ENCODE measurements at places on chromosomes 3 and 15. TPM values are rescaled to one million over a fixed set of nuclear protein-coding genes. Genes with fewer than 3 reads are reported as not detected.
A peak's percentile ranks its signal among the peaks of the same experiment; 100 is the strongest.

EFL1 gene
- total RNA-seq = 14.7 TPM

- H3K4me1 ChIP-seq = no peaks in the 10 kb centered on the region
- H3K27ac ChIP-seq = no peak overlapping the region
- H3K27me3 ChIP-seq = no peaks in the 10 kb centered on the region
Measured at GRCh38 chr3:167095976-167096375, 284.1 kb downstream of the ZBBX start.

DNA sequence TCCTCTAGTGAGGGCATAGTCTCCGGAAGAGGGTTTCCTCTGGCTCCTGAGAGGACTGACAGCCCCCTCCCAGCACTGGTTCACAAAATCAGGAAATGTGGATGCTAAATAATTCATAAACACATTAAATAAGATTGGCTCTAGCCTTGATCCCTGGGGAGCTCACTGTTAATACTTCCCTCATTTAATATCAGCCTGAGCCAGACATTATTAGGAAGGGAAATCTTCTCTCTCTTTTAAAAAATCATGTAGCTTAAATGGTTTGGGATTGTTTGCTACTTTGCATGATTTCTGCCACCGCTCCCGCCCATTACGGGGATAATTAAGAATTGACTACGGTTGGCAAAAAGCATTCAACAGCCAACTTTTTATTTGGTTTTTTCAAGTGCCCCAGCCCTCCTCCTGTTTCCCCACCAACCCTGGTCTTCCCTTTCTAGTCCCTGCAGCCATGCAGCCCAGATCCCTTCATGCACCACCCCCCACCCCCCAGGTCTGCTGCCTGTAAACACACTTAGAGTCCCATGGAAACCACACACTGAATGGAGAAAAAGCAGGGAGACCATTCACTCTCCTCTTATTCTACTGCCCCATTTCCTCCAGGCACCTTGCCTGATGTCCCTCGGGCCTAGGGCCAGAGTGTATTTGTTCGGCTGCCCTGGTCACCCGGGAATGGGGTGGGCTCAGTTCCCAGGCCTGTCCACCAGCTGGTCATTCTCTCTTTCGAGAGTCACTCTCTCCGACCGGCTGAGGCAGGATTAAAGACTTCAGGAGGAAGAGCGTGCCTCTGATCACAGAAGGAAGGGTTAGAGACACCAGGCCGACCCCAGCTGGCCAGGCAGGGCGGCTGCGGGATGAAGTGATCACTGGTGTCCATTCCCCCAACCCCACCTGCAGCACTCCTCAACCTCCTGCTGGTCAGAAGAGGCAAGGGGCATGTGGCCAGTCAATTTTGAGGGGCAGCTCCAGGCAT lies 45.1 kb downstream of the SEMA5B start:
- H3K4me3 ChIP-seq = no peak overlapping the region
- H3K27me3 ChIP-seq = no peaks in the 10 kb centered on the region
- DNase-seq = no peak
- H3K4me1 ChIP-seq = peaks cover 9% of the 10 kb centered on the region

GRCh38 chr15:95068701-95069521 lies 837.5 kb downstream of the MCTP2 start:
- peaks cover 3% of the 10 kb centered on the region for H3K4me1 ChIP-seq
- DNase-seq = no peak
- no peak overlapping the region for H3K4me3 ChIP-seq
- no peaks in the 10 kb centered on the region for H3K36me3 ChIP-seq

DNA sequence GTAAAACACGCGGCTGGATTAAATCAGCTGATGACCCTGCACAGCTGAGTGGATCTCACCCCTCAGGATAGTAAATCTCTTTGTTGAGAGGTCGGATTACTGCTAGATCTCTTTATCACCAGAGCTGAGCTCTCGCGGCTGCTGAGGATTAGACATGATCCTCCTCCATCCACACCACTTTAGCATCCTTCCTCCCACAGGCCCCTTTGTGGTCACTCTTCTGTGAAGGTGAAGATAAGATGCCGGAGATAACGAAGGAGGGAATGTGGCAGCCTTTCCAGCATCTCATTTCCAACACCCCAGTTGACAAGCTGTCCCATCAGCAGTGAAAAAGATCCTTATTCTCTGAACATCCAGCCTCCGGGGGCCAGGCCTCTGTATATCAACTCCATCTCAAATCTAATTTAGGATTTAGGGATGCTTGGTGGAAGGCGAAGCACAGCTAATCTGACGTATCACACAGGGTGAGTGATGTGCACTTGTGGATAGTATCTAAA lies 47.5 kb upstream of the SELENOK start:
- no peaks in the 10 kb centered on the region for H3K4me1 ChIP-seq
- H3K4me3 ChIP-seq = no peak overlapping the region
- H3K27ac ChIP-seq = no peak overlapping the region
- no peaks in the 10 kb centered on the region for H3K36me3 ChIP-seq
- no peak for DNase-seq
- H3K27me3 ChIP-seq = no peaks in the 10 kb centered on the region

- H3K27me3 ChIP-seq = no peaks in the 10 kb centered on the region
- H3K4me1 ChIP-seq = no peaks in the 10 kb centered on the region
- H3K36me3 ChIP-seq = no peaks in the 10 kb centered on the region
- no peak overlapping the region for H3K4me3 ChIP-seq
Measured at GRCh38 chr3:159025733-159026132, 223.9 kb downstream of the MFSD1 start.

DNA sequence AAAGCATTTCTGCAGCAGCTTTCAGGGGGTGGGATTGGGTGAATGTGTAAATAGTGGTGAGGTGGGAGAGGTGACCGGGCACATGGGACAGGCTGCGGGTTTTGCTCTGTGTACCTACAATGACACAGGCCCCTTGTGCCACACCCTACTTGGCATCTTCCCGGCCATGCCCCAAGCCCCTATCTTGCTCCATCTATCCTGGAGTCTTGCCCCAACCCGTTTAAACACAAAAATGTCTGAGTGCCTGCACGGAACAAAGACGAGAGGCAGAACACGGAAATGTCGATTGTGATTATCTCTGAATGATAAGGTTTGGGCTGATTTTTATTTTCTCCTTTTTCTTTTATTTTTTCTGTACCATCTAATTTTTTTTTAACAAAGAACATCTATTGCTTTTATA lies 46.0 kb upstream of the SLC6A1 start:
- H3K27ac ChIP-seq = no peak overlapping the region
- H3K27me3 ChIP-seq = no peaks in the 10 kb centered on the region
- H3K4me3 ChIP-seq = no peak overlapping the region
- no peaks in the 10 kb centered on the region for H3K4me1 ChIP-seq
- H3K36me3 ChIP-seq = no peaks in the 10 kb centered on the region
- peak; percentile 38 for DNase-seq

GRCh38 chr3:142296507-142296906 lies 71.1 kb upstream of the GK5 start:
- H3K4me3 ChIP-seq = no peak overlapping the region
- no peaks in the 10 kb centered on the region for H3K4me1 ChIP-seq
- no peaks in the 10 kb centered on the region for H3K27me3 ChIP-seq
- DNase-seq = no peak
- no peak overlapping the region for H3K27ac ChIP-seq

PIGZ gene
- total RNA-seq = 2.7 TPM

CCR3 gene
- total RNA-seq = 0.29 TPM

TMEM158 gene
- total RNA-seq = 3.2 TPM

DNA sequence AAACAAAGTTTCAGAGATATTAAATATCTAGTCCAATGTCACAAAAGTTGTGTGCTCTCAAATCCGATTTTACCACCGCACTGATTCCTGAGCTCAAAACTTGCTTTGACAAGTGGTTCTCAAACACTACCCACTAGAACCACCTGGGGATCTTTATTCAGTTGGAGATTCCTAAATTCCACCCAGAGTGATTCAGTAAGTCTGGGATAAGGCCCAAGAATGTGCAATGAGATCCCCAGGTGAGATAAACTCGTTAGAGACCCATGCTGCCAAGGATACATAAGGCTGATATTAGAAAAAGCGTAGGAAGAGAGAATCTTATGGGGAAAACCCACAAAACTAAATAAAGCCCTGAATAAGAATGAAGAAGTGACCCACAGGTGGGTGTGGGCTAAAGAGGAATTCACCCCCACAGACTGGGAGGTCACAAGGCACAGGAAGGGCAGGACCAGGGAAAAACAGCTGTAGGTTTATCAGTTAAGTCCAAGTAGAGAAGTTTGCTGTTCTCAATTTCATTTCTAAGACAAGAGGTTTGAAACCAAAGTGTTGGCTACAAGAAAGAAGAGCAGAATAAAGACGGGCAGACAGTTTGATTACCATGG lies 11.5 kb upstream of the RPS17 start:
- H3K4me1 ChIP-seq = no peaks in the 10 kb centered on the region
- H3K27ac ChIP-seq = no peak overlapping the region
- peaks cover under 1% of the 10 kb centered on the region for H3K36me3 ChIP-seq
- H3K4me3 ChIP-seq = no peak overlapping the region
- H3K27me3 ChIP-seq = no peaks in the 10 kb centered on the region

TUSC7 gene
- total RNA-seq = not detected

- no peak for DNase-seq
- no peaks in the 10 kb centered on the region for H3K27me3 ChIP-seq
- no peaks in the 10 kb centered on the region for H3K36me3 ChIP-seq
- H3K4me1 ChIP-seq = no peaks in the 10 kb centered on the region
- no peak overlapping the region for H3K4me3 ChIP-seq
- H3K27ac ChIP-seq = no peak overlapping the region
Measured at GRCh38 chr3:171315101-171315500, 145.1 kb downstream of the TNIK start.

DNA sequence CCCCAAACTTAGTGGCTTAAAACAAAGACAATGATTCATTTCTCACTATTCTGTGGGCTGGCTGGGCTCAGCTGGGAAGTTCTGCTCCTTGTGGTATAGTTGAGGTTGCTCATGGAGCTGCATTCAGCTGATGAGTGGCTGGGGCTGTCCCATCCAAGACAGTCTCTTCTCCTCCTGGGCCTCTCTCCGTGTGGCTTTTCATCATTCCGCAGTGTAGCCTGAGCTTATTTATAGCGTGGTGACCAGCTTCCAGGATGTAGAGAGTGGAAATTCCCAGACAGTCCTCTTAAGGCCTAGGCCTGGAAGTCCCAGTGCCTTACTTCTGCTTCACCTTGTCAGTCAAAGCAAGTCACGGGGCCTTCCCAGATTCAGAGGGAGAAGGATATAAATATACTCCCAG lies 136.7 kb upstream of the DAZL start:
- no peak for DNase-seq
- H3K27ac ChIP-seq = peak overlapping the region; percentile 54
- no peak overlapping the region for H3K4me3 ChIP-seq
- no peaks in the 10 kb centered on the region for H3K4me1 ChIP-seq
- H3K27me3 ChIP-seq = no peaks in the 10 kb centered on the region

ZNF770 gene
- 25.5 TPM for total RNA-seq

DNA sequence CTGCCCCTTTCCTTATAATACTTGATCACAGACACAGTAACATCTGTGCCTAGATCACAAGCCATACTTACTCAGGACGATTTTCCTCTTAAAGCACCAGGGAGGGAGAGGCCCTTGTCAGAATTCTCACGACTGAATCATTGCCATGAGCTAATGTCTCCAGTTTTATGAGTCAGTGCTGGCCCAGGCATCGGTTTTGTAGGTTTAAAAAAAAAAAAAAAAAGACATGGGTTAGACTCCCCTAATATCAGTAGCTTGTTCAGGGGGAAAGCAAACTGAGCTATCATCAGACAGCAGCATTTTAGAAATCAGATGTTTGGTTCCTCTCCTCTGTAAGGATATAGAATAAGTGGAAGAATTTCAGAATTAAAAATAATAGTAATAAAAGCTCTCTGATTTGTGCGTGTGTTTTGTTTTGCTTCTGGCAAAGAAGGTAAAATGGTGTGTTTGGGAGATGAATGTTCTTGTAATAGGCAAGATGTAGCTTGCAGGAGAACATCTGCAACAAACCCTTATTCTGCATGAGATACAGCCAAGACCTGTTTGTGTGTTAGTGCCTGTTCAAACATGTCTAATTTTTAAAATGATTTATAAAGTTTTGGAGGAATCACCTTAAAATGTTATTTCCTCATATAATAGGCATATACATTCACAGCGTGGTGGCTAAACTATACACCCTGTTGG lies 193.6 kb downstream of the TP63 start:
- no peak for DNase-seq
- no peak overlapping the region for H3K4me3 ChIP-seq
- no peaks in the 10 kb centered on the region for H3K36me3 ChIP-seq
- no peak overlapping the region for H3K27ac ChIP-seq

GRCh38 chr15:94033683-94034020 lies 197.7 kb upstream of the MCTP2 start:
- no peak overlapping the region for H3K4me3 ChIP-seq
- H3K27ac ChIP-seq = no peak overlapping the region
- no peaks in the 10 kb centered on the region for H3K4me1 ChIP-seq
- DNase-seq = no peak

- no peak overlapping the region for H3K4me3 ChIP-seq
- peaks cover 5% of the 10 kb centered on the region for H3K4me1 ChIP-seq
- DNase-seq = no peak
- H3K27ac ChIP-seq = no peak overlapping the region
- no peaks in the 10 kb centered on the region for H3K27me3 ChIP-seq
- peaks cover 3% of the 10 kb centered on the region for H3K36me3 ChIP-seq
Measured at GRCh38 chr3:47440131-47440530, 35.6 kb downstream of the SCAP start.

- DNase-seq = no peak
- no peak overlapping the region for H3K4me3 ChIP-seq
- no peak overlapping the region for H3K27ac ChIP-seq
- no peaks in the 10 kb centered on the region for H3K27me3 ChIP-seq
- H3K4me1 ChIP-seq = no peaks in the 10 kb centered on the region
Measured at GRCh38 chr3:177362626-177363025, 165.3 kb upstream of the TBL1XR1 start.

IGSF10 gene
- 2.2 TPM for total RNA-seq

DNA sequence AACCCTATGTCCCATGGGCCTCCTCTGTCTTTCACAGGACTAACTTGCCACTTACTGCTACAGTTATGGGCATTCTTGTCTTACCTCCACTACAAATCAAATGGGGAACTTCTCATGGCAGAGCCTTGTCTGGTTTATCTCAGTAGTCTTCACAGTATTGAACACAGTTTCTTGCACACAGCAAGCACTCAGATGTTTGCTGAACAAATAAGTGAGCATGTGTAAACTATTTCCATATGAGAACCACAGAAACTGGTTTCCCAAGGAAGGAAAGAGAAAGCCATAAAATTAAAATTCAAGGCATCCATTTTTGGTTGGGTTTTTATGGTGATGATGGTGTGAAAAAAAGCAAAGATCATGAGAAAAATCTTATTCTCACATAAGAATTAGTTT lies 189.2 kb downstream of the MEX3B start:
- DNase-seq = no peak
- no peaks in the 10 kb centered on the region for H3K36me3 ChIP-seq
- no peak overlapping the region for H3K4me3 ChIP-seq

DNA sequence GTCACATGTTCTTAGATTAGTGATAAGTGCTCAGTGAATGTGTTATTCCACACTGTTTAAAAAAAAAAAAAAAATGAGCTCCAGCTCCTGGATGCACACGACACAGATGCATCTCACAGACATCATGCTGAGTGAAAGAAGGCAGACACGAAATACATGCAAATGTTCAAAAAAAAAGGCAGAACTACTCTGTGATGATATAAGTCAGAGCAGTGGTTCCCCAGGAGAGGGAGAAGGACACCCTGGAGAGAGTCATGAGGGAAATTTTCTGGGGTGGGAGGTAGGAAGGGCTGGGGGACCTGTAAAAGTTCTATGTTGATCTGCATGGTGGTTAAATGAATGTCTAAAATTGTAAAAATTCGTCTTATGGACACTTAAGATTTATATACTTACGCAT lies 4.3 kb downstream of the CSRNP1 start:
- no peak overlapping the region for H3K4me3 ChIP-seq
- H3K27ac ChIP-seq = no peak overlapping the region
- no peaks in the 10 kb centered on the region for H3K36me3 ChIP-seq
- no peaks in the 10 kb centered on the region for H3K27me3 ChIP-seq
- peaks cover 10% of the 10 kb centered on the region for H3K4me1 ChIP-seq
- no peak for DNase-seq

GMPPB gene
- total RNA-seq = 39.6 TPM

CYP19A1 gene
- total RNA-seq = 3.2 TPM

DISP2 gene
- 0.60 TPM for total RNA-seq
